Suppressor macrophage (primary cell): ENCODE measurements at places on chromosomes 6 and 20.

GRCh38 chr20:45857882-45858216, 435 bp downstream of the ZSWIM3 start:
- no peak for DNase-seq

- no peak for DNase-seq
Observed at GRCh38 chr20:19275630-19276071, 63.2 kb downstream of the SLC24A3 start.

DNA sequence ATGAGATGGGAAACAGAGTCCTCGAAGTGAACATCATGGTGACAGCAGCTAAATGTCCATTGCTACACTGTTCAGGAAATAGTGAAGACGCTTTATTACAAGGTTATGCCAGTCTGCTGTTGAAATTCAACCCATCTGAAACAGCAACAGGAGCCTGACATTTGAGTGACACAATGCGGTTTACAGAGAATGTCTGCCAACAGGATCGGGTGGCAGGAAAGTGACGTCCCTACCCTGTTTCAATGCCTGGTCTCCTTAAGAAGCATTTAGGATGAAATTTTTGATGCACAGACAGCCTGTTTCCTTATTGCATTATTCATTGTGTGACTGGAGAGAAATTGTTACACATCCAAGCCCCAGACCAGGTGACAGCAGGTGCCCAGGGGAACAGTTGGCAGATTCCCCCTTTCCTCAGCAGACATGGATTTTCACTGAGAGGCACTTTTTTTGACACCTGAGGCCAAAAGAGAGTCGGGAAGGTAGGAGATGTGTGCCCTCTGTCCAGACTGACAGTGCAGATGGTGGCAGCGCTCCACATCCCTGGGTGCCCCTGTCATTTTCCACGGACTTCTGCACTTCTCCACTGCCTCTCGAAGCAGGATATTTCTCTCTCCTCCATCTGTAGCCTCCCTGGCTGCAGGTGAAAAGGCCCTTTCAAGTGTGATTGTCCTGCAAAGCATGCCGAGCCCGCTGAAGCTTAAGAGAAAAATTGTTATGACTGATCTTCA, 87.9 kb downstream of the BFSP1 start:
- DNase-seq, result no peak

DNA sequence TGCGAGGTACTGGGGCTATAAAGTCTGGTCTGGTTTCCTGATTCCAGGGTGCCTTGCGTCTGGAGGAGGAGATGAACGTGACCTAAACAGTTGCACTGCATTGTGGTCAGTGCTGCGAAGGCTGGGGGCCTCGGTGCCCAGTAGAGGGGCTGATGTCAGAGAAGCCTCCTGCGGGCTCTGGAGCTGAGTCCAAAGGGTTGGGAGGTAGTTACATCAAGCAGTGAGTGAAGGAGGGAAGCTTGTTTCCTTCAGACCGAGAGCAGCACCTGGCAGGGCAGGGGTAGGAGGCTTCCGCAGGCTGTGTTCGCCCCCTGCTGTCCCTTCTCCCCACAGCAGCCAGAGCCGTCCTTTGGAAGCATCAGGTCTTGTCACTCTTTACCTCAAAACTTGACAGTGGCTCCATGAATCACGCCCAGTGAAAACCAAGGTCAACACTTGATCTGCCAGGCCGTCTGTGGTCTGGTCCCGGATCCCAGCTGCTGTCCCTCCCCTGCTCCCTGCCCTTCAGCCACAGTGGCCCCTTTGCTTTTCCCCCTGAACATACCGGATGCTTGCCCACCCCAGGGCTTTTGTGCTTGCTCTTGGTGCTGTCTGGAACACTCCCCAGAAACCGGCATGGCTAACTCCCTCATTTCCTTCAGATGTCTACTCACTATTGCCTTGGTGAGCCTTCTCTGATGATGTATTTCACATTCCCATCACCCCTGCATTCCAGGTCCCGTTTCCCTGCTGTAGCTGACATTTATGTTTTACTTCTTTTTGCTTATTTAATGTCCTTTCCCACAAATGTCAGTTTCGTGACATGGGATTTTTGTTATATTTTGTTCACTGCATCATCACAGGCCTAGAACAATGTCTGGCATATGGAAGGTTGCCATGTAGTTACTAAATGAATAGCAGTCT, 7.0 kb downstream of the DYNLRB1 start:
- DNase-seq, result no peak

- DNase-seq, result no peak
Observed at GRCh38 chr6:111524735-111525134, 41.7 kb upstream of the REV3L start.

DNA sequence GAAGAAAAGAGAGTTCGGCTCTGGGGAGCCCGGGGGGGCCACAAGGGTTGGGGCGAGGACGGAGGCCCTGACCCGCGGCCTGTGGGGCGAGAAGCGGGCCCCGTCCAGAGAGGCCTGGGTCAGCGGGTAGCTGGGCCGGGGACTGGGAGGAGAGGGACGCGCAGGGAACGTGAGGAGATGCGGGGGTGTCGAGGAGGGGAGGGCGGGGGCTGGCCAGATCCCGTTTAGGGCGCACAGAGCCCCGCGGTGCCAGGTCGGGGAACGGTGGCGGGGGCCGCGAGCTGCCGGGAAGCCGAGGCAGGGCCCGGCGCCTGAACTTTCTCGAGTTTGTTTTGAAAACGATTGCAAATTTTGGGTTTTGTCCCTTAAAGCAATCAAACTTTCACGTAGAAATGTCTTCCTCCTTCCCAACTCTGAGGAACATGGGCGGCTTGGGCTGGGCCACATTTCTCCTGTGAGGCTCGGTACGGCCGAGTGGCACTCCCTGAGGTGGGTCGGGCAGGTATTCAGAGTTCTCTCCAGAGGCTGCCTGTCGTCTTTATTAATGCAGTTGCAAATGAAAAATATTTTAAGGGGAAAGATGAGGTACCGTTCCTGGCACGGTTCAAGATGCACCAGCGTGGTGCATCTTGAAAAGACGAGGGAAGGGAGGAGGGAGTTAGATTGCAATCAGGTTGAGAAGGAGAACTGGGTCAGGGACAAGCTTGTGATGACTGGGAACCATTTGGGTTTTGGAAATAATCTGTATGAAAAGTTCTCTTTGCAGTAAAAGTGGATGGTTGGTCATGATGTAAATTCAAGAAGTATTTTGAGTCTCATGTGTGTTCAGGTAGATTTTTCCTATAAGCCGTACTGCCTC, 972 bp downstream of the RNF8 start:
- peak; percentile 26 for DNase-seq
